ENCODE measurements at places on chromosomes 13 and 19. TPM values are rescaled to one million over a fixed set of nuclear protein-coding genes. Genes with fewer than 3 reads are reported as not detected.

Gene PDE4A
- 2.8 TPM for total RNA-seq

Gene RAB20
- 36.6 TPM for total RNA-seq

Gene RYR1
- total RNA-seq, result 1.1 TPM

Gene SLC25A15
- total RNA-seq, result 18.9 TPM

Gene FBN3
- total RNA-seq, result not detected

Gene AZU1
- not detected for total RNA-seq

Gene CGB8
- not detected for total RNA-seq

Gene GFY
- total RNA-seq, result not detected

Gene AMER2
- not detected for total RNA-seq

Gene RNF225
- not detected for total RNA-seq

Gene ASPDH
- not detected for total RNA-seq

Gene NKPD1
- total RNA-seq, result 0.56 TPM

Gene SLC1A6
- not detected for total RNA-seq

Gene TTYH1
- total RNA-seq, result not detected

Gene SNRPA
- 17.8 TPM for total RNA-seq

Gene KLF5
- total RNA-seq, result 1.4 TPM

Gene TUBGCP3
- total RNA-seq, result 24.2 TPM

Gene MRPL54
- total RNA-seq, result 34.4 TPM

Gene ZNF616
- total RNA-seq, result 18.3 TPM

Gene TTC9B
- not detected for total RNA-seq

Gene PRX
- 0.58 TPM for total RNA-seq

Gene RASAL3
- total RNA-seq, result under 0.01 TPM

Gene KLK12
- total RNA-seq, result not detected
